Activated naive CD8-positive, alpha-beta T cell treated with anti-CD3 and anti-CD28 coated beads, Interleukin-2, amount 10 ng/mL, durations not matched to agents 7 days and 5 days (primary cell): ENCODE measurements at places on chromosomes 11 and 22.

DNA sequence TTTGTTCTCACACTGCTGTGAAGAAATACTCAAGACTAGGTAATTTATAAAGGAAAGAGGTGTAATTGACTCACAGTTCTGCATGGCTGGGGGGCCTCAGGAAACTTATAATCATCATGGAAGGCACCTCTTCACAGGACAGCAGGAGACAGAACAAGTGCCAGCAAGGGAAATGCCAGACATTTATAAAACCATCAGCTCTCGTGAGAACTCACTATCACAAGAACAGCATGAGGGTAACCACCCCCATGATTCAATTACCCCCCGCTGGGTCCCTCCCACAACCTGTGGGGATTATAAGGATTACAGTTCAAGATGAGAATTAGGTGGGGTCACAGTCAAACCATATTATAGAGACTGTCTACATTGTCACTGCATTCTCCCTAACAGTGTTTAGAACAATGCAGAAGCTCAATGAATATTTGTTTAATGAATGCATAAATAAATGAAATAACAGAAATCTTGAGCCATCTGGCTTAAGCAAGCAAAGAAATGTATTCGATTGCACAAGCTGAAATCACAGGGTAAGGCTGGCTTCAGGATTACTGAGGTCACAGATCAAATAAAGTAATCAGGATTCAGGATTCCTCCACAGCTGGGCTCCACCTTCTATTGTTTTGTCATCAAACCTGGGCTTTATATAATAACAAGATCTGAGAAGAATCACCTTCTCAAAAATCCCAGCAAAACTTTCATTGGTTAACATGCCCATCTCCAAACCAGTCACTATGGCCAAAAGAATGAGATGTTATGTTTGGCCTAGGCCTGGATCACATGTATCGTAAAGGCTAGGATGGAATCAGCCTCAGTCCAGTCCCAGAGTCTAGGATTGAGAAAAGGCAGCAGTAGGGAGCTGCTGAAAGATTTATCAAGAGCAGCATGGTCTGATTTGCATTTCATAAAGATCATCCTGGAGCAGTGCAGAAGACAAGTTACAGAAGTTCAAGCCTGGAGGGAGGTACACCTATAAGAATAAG lies 137.8 kb upstream of the UBASH3B start:
- DNase-seq: no peak

GRCh38 chr11:71286701-71287643 lies 34.6 kb upstream of the SHANK2 start:
- no peak for DNase-seq

- DNase-seq: no peak
These were observed 995 bp downstream of the TMEM134 start for GRCh38 chr11:67468056-67468455.

DNA sequence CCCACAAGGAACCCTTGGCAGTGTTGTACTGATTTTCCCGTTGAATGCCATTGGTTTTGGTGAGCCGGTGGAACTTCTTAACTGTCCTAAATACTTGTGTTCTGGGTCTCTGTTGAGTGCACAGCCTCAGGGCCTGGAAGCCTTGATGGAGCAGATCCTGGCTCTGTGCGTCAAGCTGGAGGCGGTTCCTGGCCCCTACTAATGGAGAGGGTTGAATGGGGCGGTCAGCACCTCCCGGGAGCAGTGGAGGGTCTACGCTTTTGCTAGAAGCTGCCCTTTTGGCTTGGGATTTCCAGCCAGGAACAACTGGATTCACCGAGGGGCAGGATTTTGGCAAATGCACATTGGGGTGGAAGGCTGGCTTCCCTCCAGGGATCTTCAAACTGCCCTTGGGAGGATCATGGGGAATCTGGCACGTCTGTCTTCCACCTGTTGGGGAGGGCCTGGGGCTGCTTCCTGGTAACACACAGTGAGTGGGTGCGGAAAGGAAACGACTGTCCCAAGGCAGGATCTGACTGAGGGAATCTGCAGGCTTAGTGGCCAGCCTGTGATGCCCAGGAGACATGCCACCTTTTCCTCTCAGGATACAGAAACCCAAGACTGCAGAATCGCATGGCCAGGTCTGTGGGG lies 6.9 kb upstream of the OSBPL5 start:
- DNase-seq: peak; percentile 10

GRCh38 chr11:110000850-110001249 lies 92.3 kb upstream of the ZC3H12C start:
- DNase-seq: no peak

- DNase-seq: peak; percentile 72
These were observed 1.7 kb upstream of the RTN4RL2 start for GRCh38 chr11:57458410-57459163.

DNA sequence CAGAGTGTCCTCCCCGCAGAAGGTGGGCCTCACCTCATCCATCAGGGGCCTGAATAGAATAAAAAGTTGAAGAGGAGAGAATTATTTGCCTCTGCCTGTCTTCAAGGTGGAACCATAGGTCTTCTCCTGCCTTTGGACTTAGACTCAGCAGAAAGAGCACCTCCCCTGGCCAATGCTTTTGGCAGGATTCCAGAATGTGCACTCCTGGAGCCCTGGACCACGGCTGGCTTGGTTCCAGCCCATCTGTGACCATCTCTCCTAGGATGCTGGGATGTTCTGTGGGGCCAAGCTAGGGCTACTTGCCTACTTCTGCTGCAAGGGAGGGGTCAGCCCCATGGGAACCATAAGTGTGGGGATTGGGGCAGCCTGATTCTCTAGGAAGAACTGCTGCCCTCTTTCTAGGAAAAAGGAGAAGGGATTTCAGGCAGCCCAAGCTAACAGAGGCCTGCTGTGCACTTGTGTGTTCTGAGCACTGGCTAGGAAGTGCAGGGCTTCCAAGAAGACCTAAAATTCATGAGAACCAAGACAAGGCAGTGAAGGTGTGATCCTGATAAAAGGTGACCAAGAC lies 32.2 kb upstream of the SHANK2 start:
- no peak for DNase-seq

- DNase-seq: no peak
These were observed 97.1 kb downstream of the MPPED2 start for GRCh38 chr11:30489076-30489475.

DNA sequence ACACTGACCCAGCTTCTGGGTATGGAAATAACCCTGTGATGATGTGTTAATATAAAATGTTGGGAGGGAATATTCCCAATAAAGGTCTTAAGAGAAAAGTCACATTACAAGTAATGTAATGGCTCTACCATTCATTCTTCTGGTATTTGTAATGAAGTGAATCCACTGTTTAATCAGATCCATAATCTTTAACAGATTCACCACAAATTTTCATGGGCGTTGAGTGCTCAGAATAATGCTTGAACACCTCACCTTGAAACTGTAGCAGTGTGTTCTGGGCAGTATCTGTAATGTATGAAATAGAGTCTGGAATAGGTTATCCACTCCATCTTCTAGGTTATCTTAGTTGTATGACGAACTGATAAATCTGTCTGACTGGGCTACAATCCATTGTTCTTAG lies 26.6 kb upstream of the CRTAM start:
- DNase-seq: no peak

GRCh38 chr22:19398652-19399051 lies 32.9 kb downstream of the HIRA start:
- no peak for DNase-seq

GRCh38 chr22:35887296-35887875 lies 141.2 kb downstream of the RBFOX2 start:
- no peak for DNase-seq

DNA sequence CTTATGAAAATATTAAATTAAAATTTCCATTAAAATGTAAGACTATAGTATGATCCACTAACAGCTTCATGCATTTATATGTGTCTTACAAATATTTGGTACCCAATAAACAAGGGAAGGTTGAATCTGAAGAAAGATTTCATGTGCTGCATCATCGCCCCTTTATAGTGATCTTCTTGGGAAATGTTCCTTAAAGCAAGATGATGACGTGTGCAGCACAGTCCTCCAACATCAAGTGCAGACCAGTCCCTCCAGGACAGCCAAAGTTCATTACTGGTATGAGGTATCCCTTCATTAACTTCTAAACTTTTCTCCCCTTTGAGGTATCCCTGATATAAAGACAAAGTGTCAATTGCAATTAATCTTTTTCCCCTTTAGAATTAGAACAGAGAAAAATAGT lies 567.0 kb downstream of the METTL15 start:
- no peak for DNase-seq

- DNase-seq: no peak
These were observed 727.4 kb downstream of the ETS1 start for GRCh38 chr11:127859941-127860354.

DNA sequence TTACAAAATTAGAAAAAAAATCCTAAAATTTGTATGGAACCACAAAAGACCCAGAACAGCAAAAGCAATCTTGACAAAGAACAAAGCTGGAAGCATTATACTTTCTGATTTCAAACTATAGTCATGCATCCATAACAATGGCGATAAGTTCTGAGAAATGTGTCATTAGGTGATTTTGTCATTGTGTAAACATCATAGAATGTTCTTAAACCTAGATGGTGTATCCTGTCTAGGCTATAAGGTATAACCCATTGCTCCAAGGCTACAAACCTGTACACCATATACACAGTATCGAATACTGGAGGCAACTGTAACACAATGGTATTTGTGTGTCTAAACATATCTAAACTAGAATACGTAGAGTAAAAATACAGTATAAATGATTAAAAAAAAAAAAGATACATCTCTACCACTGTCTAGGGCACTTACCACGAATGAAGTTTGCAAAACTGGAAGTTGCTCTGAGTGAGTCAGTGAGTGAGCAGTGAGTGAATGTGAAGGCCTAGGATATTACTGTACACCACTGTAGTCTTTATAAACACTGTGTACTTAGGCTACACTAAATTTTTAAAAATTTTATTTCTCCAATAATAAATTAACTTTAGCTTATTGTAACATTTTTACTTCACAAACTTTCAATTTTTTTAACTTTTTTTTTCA lies 18.1 kb upstream of the SC5D start:
- no peak for DNase-seq

GRCh38 chr11:15185021-15185420 lies 70.3 kb downstream of the INSC start:
- DNase-seq: no peak

- no peak for DNase-seq
These were observed 158.7 kb downstream of the ST3GAL4 start for GRCh38 chr11:126514061-126514693.

GRCh38 chr22:27668828-27669797 lies 132.4 kb downstream of the MN1 start:
- DNase-seq: no peak
